ENCODE measurements at places on chromosomes 2 and 18.

- DNase-seq: no peak
Observed at GRCh38 chr2:150788426-150789140, 301.1 kb upstream of the RND3 start.

DNA sequence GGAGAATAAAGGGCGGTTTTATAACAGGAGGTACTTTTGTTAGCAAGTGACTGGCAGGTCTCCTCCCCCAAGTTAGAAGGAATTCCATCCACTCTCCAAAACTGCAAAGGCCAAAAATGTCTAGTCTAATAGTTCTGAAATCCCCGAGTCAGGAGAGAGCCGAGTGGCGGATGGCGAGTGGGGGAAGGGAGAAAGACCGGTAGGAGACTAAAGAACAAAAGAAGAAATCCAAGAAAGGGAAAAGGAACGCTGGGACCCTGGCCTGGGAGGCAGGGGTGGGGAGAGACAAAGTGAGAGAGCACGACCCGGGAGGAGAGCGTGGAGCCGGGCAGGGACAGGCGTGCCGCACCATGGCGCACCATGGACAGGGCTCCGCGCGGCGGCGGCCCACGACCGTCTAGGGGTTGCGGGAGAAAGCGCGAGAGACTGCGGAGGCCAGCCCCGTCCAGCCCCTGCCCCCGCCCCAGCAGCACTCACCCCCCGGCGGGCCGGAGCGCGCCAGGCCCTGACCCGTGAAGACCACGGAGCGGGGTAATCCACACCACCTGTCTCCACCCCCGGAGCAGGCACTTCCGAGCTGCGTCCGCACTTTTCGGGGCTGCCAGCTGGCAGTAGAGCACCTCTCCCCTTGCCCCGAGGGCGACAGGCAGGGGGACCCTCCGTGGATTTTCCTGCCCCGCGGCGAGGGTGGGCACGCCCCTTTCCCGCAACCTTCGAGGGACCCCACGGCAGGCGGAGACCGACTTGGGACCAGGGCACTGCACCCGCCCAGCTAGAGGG lies 1.6 kb downstream of the CDH2 start:
- DNase-seq: peak; percentile 60

DNA sequence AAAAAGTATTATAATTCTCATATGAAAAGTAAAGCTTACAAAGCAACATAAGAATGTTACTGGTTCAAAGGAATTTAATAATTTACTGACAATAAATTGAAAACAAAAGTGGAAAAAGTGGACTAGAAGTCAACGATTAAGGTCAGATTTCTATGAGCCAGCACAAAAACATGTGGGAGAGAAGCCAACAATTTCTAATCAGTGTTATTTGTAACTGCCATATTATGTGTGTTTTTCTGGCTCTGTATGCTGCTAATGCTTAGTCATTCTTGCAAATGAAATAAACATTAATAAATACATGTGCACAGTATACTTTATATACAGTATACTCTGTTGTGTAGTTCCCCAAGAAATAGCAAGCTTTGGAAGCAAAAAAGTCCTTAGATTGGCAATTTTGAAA lies 301.3 kb upstream of the RGPD4 start:
- no peak for DNase-seq

DNA sequence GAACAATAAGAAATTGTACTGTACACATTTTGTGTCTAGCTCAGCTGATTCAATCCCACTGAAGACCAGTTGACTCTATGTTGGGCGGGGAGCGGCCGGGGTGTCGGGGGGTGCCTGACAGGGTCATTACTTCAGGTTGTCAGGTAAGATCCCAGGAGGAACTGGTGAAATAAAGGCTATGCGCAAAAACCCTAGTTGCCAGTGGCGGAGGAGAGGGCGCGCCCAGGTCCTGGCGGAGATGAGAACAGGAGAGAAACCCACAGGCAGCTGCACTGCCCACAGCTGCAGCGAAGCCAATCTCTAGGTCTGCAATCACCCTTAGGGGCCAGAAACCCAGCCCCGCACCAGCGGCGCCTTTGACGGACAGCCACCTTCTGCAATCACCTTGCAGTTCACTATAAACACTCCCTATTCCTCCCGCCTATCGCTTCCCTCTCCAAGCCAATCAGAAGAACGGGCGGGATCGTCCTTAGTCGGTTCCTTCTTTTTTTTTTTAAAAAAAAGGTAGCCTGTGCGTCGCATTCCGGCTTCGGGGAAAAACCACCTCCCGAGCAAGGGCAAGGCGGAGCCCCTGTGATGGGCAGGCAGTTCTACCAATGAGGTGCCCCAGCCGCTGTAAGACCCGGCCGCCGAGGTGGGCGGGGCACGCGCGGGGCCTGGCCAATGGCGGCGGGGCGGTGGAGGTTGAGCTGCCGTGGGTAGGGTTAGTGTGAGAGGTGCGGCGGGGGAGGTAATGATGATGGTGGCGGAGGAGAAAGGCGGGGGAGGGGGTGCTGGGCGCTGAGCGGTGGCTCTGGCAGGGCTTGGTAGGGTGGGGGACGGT lies at the start of gene EHBP1:
Gene EHBP1, plus strand, starts transcription at position 707 of the 823 bp plus-strand sequence. CDS start 1,479 bp downstream, outside the sequence.
- peak; percentile 99 for DNase-seq

GRCh38 chr2:131050896-131051295 lies 42.4 kb downstream of the FAM168B start:
- no peak for DNase-seq

All from femur (tissue), 1 donor.